Posterior vena cava (tissue), 2 donors: ENCODE measurements at places on chromosomes 2 and 18.

DNA sequence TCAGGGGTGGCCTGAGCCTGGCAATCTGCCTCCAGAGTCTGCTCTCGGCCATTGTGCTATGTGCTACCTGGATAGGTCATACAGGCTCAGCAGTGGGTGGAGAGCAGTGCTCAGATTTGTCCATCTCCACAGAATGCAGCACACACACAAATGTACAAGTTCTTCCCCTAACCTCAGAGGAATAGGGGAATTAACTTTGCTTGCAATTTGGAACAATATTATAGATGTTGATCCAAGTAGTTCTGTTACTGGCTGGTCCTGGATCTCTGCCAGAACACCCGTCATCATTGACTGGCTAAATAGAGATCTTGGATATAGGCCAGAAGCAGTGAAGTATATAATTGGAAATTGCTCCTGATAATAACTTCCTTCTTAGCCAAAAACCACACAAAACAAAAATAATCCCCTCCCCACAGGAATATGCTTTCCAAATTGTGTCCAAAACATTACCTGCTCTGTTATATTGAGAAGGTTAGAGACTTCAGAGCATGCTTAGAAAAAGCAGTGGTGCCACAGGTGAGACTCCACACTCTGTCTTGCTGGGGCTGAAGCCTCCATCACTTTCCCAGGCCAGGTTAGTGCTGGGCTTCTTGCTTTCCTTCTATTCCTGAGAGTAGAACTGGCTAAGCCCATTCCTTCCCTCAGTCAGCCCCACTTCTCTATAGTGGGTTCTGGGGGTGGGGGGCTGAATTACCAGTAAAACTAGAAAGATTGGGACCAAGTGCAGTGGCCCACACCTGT, 38.8 kb downstream of the NCAPH start:
- DNase-seq = no peak

GRCh38 chr2:85843543-85843942, 45.2 kb downstream of the ST3GAL5 start:
- no peak for DNase-seq

GRCh38 chr2:10309286-10309685, 6.6 kb downstream of the HPCAL1 start:
- DNase-seq = no peak

DNA sequence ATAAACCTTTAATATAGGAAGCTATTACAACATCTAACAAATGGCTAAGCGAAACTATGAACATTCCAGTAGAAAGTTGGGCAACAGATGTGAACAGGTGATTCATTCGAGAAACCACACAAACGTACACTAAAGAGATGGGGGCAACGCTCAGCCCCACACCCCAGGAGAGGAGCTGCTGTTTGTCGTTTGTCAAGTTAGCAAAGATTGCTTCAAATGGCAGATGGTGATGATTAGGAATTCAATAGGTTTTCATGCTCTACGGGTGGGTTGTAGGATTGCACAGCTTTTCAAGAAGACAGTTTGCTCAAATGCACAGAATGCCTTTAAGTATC, 154.7 kb upstream of the HDAC4 start:
- no peak for DNase-seq

- no peak for DNase-seq
Measured at GRCh38 chr2:12967804-12968203, 251.1 kb downstream of the TRIB2 start.

DNA sequence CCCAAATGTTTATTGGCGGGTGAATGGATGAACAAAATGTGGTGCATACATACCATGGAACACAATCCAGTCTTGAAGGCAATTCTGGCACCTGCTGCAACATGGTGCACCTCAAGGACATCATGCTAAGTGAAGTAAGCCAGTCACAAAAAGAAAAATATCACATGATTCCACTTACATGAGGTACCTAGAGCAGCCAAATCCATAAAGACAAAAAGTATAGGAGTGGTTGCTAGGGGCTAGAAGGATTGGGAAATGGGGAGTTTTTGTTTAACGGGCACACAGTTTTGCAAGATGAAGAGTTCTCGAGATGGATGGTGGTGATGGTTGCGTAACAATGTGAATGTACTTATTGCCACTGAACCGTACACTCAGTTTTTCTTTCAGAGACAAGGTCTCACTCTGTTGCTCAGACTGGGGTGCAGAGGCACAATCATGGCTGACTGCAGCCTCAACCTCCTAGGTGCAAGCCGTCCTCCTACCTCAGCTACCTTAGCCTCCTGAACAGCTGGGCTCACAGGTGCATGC, 90.9 kb upstream of the CERS6 start:
- DNase-seq = no peak

- no peak for DNase-seq
Measured at GRCh38 chr2:187024739-187025138, 175.8 kb upstream of the ZSWIM2 start.

DNA sequence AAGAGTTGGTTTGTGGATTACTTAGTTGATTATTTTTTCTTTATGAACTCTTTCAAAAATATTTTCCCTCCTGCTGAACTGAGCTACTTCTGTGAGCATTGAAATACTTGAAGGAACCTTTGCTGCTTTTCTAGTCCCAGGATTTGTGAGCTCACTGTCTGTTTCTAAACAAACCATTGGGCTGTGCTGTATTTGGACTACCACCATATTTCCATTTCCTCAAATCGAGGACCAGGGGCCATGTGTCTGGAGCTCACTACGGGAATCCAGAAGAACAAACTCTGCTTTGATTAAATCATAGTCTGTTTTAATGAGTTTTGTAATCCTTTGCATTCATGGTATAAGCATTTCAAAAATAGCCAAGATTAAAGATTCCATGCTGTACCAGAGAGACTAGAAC, 1.3 kb downstream of the MRPL33 start:
- DNase-seq = no peak

GRCh38 chr18:2856547-2857170, 9.9 kb downstream of the EMILIN2 start:
- no peak for DNase-seq

GRCh38 chr2:206939340-206939739, at the start of gene CPO:
CPO (plus strand) TSS chr2:206939518; CDS start chr2:206939600, 82 bp downstream.
- no peak for DNase-seq

GRCh38 chr18:30556112-30556511, 486.4 kb downstream of the DSC3 start:
- DNase-seq = no peak

DNA sequence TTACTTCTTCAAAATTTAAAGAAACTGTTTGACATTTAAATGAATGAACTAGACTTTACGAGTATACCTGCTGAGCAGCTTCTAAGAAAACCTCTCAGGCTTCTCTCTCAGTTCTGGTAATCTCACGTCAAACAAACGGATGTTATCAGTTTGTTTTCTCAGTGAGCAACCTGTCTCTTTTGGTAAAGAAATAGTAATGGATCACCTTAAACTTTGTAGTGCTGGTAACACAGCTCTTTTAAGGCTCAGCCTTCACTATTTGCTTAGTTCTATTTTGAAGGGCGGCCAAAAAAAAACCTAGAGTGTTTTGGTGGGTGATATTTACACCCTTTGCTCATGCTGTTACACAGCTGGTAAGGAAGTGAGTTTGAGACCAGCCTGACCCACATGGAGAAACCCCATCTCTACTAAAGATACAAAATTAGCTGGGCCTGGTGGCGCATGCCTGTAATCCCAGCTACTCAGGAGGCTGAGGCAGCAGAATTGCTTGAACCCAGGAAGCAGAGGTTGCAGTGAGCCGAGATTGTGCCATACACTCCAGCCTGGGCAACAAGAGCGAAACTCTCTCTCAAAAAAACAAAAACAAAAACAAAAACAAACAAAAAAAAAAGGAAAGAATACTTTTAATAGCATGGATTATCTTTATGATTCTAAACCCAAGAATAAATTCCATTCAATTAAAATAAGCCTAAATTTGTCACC, 15.9 kb downstream of the FN1 start:
- DNase-seq = no peak

DNA sequence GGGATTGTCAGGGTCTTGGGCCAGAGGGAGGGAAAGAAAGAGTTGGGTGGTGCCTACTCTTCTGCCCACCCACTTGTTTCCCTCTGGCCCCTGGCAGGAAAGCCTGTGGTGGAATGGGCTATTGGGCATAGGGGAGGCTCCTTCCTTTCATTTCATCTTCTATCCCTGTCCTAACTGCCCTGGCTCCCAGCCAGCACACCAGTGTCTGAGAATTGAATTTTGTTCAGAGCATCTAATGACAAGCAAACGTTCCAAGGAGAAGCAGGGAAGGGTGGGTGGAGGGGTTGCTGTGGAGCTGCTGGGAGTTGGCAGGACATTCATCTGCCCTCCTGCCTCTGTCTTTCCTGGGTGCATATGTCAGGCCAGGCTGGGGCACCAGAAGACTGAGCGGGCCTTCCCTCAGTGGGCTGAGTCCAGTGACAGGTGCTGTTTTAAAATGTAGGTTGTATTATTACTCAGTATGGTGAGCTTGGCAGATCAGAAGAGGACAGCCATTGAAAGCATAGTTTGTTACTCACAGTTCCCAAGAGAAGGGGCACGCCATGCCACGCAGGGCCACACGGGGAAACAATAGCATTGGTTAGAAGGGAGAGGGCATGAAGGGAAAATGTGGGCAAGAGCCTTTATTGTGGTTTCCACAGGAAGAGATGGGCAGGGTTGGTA, 171.9 kb downstream of the ACOXL start:
- DNase-seq = no peak

DNA sequence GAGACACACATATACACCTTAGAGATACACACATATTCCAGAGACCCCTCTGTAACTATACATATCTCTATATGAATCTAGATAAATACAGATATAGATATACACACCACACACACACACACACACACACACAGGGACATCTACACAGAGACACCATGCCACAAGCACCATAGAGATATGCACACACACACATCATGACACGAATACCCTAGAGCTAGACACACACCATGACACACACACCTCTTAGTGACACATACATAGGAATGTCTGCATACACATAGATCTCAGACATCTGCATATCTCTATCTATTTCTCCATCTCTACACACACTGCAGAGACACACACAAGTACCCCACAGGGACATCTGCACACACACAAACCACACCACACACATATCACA, 270.0 kb downstream of the CYRIA start:
- no peak for DNase-seq

DNA sequence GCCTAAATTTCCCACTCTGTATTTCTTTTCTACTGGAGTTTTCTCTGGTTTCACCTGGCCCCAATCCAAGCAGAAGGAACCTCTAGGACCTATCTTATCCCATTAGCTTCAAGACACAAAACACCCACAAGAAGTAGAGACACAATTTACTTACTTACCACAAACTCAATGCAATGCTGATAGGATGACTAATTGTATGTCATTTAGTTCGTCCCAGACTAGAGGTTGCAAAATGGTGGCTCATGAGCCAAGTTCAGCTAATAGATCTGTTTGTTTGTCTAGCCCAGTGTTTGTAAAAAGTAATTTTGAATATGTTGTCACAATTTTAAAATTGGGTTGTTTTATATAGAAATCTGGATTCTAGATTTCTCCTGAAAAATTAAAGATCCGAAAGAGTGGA, 34.7 kb upstream of the ZSWIM2 start:
- DNase-seq = no peak

GRCh38 chr18:74261053-74261713, 30.6 kb downstream of the CYB5A start:
- no peak for DNase-seq

- DNase-seq = peak; percentile 68
Measured at GRCh38 chr2:110732422-110733413, at the start of gene ACOXL. ACOXL (plus strand) TSS chr2:110732573; CDS start chr2:110768390, 35,817 bp downstream.
